ENCODE measurements at places on chromosomes 1 and 21.

DNA sequence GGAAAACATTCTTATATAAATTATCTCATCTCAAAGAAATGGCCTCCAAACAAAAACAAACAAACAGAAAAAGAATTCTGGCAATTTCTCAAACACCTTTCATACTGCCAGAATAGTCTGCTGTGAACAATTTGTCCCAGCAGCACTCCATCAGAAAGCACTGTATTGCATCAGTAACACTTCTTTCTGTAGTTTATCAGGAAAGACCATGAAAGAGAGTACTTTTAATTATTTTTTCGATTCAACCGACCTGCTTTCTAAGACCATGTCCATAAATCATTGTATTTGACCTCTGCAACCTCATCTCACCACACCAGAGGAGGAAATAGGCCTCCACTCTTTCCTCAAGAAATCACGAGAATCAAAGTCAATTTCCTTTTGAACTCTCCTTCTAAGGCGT, 1579.9 kb downstream of the MRPL39 start:
- DNase-seq = no peak

GRCh38 chr1:59526240-59526639, 229.3 kb downstream of the FGGY start:
- no peak for DNase-seq

DNA sequence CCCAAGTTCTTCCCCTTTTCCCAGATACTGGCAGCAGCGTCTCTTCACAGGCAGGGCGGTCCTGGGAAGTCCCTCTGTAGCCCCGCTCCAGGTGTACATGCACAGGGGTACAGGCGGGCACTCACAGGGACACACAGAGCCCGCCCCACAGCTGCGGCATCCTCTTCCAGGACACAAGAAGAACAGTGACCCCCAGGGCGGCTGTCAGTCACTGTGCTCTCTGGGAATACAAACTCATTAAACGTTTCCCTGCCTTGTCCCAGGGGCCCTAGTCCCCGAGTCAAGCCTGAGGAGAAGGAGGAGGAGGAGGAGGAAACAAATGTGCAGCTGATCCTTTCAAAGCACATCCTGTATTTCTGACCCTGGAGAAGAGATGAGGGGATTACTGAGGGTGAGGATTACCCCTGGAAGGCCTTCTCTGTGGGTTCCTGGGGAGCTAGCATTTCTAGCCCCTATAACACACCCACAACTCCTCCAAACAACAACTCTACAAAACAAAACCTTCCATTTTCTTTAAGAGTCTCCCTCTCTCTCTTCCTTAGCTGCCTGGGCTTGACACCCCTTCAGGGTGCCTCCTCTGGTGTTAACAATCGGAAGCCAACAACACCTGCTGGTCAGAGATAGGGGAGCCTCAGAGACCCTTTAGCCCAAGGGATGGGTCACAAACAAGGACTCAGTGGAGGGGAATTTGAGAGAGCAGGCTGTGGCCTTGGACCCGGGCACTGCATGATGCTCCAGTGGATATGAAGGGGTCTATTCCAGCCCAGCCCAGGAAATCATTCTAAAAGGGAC, 28.4 kb upstream of the DMBX1 start:
- DNase-seq = no peak

GRCh38 chr1:43978264-43978550, 803 bp upstream of the B4GALT2 start:
- no peak for DNase-seq

Data from sciatic nerve (tissue), 2 donors.